ENCODE measurements at places on chromosomes 1 and 21.

DNA sequence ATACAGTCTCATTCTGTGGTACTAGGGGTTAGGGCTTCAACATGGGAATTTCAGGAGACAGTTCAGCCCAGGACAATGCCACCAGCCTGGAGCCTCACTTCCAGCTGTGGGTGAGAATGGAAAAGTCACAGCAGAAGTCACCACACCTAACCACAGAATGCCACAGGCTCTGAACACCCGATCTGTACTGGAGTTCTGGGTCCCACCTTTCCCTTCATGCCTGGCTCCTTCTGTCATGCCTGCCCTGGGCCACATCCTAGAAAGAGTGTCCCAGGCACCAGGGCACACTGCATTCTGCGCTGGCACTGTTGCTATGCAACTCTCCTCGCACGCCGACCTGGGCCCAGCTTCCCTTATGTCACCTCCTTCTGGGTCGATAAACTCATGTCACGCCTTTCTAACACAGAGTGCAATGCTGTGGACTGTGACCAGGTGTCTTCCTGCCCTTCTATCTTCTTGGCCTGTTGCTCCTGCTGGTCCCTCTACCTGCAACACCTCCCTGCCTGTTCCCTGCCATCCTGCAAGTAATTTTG lies 21.2 kb downstream of the RCSD1 start:
- no peak for DNase-seq

GRCh38 chr1:150985179-150985825 lies 3.2 kb downstream of the ANXA9 start:
- DNase-seq, result no peak

DNA sequence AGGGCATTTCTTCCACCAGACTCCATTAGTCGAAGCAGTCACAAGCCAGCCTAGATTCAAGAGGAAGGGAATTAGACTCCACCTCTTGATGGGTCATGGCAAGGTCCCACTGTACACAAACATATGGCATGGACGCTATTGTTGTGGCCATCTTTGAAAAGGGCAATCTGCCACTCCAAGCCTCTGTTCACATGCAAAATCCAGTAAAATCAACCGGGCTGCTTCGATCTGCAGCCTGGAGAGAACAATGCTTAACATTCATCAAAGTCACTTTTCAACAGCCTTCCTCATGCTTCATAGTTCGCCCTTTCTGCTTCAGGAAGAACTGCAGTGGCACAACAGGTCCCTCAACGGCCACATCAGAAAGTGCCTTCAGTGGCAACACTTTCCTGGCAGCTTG lies 28.0 kb upstream of the GJB5 start:
- DNase-seq, result no peak

DNA sequence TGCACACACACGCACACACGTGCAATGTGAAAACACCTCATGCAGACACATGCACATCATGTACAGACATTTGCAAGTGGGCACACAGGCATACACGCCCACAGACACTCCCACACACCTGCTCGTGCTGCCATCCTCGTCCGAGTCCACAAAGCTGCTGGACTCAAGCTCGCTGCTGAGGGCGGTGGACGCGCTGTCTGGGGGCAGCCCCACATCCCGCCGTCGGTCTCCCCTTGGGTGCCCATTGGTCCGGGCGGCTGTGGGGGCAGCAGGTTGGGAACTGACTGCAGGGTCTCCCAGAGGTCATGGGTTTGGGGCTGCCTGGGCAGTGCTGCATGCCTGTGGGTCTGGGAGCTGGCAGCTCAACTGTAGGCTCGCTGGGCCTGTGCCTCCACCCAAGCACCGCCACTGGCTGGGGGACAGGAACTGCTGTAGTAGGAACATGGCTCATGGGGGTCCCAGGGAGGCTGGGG lies 7.6 kb downstream of the DVL1 start:
- DNase-seq, result no peak

DNA sequence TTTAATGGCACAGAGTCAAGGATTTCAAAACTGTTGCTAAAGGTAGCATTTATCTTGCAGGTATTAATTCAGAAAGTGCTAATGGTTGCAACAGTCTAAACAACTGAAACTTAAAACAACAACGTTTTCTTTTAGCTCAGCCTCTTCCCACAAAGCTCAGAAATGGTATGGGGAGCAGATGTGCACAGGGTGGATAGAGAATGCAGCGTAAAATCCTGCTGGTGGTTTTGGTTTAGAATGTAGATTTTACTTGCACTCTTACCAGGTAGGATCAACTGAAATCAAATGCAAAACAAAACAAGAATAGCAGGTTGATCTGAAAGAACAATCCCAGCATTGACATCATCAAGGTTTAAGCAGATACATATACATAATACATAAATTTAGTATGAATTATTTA lies 3.8 kb upstream of the LRRC8C start:
- DNase-seq, result no peak

DNA sequence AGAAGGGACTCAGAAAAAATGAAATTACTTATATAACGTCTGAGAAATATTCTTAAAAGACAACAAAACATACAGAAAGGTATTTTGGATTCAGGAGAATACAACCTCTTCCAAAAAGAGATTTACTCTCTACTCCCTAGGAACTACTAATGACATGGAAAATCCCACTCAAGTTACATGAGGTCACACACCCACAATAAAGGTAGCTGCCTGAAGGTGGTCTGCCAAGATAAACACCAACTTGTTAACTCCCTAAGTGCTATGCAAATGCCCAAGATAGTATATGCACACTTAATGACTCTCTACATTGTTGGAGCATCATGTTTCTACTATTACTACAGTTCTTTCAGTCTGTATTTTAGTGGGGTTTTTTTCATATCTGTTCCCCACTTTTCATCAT lies 26.5 kb downstream of the RERE start:
- DNase-seq, result no peak

DNA sequence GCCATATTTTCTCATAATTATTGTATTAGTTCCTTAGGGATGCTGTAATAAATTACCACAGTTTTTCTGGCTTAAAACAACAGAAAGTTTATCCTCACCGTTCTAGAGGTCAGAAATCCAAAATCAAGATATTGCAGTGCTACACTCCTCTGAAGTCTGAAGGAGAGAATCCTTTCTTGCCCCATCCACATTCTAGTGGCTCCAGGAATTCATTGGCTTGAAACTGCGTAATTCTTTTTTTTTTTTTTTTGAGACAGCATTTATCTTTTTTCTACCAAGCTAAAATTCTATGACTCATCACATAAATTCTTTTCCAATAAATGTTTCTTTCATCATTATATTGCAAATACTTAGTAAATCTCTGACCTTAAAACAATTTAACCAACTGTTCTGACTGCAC lies 451.0 kb upstream of the RGS18 start:
- no peak for DNase-seq

DNA sequence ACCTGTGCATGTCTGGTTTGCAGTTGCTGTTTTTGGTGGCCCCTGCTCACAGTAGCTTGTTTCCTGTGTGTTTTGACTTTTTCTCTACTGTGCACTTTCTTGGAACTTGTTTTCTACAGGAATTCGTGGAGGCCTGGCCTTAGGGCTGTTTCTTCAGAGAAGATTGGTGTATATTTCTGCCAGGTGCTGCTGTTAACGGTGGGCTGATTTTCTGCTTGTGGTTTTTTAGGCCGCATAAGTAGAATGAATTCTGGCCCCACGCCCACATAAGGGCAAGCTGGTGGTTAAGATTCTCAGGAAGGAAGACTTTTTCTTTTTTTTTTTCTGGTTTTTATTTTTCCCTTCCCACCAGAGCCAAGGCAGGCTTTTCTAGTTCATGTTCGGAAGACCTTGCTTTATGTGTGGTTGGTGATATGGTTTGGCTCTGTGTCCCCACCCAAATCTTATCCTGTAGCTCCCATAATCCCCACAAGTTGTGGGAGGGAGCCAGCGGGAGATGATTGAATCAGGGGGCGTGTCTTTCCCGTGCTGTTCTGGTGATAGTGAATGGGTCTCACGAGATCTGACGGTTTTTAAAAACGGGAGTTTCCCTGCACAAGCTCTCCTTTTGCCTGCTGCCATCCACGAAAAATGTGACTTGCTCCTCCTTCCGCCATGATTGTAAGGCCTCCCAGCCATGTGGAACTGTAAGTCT lies 71.5 kb upstream of the DISP3 start:
- DNase-seq, result peak; percentile 39

DNA sequence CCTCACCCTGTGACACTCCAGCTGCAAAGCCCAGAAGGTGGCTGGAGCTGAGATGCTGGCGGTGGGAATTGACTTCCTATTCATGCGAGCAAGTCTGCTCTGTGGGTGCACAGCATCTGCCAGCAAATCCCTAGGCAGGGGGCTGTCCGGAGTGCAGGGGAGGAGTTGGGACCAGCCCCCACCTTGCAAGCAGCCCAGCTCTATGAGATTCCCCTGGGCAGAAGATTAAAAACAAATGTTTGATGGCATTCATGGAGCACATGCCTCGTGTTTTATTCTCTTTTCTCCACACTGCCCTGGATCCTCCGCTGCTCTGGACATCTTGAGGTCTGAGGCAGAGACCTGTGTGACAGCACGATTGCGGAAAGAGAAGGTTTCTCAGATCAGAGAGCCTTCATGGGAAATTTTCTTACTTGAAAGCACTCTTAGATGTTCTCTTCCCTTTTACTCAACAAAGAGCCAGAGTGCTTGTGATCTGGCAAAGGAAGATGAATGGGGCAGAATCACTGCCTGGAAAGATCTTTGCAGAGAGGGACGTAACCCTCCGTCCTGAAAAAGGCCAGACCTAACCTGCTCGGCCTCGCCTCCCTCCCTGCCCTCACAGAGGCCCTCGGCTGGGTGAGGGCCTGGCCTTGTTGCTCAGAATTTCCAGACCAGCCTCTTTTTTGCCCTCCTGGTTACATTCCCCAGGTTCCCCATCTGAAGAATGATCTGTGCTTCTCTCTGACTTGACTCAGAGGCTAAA lies 597.1 kb downstream of the KIF26B start:
- DNase-seq, result no peak

- peak; percentile 61 for DNase-seq
Measured at GRCh38 chr1:29706936-29707335, 470.6 kb downstream of the PTPRU start.

DNA sequence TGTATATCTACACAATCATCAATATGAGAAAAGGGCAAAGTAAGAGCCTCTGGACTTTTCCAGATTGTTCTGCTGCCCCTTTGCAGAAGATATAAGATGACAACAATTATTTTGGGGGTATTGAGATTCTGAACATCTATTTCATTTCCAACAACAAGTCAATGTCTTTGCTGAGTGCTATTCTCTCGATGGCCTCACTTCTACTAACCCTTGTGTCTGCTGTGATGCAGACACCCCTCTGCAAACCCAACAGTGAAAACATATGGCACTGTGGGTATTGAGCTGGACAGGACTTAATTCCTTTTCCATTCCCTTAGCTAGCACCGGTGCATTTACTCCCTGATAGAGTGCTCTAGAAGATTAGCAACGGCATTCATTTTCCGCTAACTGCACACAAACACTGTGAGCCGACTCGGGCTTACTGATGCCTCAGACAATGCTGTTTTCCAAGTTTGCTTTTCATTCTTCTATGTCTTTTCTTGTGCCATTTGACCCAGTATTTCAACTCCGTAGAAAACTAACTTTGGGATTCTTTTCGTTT lies 33.4 kb upstream of the SMYD2 start:
- DNase-seq, result no peak

- DNase-seq, result no peak
Measured at GRCh38 chr1:172727275-172727857, 68.5 kb downstream of the FASLG start.

- no peak for DNase-seq
Measured at GRCh38 chr1:86699186-86699585, 5.2 kb upstream of the SH3GLB1 start.

GRCh38 chr1:15057834-15058233 lies 95.7 kb upstream of the TMEM51 start:
- no peak for DNase-seq

- DNase-seq, result no peak
Measured at GRCh38 chr1:171422511-171422910, 62.8 kb upstream of the PRRC2C start.

DNA sequence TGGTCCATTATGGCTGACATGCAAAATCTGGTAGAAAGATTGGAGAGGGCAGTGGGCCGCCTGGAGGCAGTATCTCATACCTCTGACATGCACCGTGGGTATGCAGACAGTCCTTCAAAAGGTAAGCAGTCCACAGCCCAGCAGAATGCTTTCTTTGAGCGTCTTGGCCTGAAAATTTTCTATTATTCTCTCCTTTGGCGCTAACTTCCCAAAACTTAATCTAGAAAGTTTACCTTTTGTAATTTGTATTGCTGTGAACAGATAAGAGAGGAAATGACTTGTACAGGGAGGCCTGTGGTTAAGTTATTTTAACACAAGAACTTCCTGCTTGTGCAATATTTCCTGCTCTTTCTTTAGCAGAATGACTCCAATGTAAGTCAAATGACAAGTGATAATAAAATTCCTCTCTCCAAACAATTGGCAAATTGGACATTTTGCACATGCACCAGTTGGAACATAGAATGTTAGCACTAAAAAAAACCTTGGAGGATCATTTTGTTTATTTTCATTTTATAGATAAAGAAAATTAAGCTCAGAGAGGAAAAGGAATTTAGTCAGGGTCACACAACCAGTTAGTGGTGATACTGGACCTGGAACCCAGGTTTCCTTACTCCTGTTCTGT lies 18.9 kb downstream of the CAP1 start:
- DNase-seq, result no peak

DNA sequence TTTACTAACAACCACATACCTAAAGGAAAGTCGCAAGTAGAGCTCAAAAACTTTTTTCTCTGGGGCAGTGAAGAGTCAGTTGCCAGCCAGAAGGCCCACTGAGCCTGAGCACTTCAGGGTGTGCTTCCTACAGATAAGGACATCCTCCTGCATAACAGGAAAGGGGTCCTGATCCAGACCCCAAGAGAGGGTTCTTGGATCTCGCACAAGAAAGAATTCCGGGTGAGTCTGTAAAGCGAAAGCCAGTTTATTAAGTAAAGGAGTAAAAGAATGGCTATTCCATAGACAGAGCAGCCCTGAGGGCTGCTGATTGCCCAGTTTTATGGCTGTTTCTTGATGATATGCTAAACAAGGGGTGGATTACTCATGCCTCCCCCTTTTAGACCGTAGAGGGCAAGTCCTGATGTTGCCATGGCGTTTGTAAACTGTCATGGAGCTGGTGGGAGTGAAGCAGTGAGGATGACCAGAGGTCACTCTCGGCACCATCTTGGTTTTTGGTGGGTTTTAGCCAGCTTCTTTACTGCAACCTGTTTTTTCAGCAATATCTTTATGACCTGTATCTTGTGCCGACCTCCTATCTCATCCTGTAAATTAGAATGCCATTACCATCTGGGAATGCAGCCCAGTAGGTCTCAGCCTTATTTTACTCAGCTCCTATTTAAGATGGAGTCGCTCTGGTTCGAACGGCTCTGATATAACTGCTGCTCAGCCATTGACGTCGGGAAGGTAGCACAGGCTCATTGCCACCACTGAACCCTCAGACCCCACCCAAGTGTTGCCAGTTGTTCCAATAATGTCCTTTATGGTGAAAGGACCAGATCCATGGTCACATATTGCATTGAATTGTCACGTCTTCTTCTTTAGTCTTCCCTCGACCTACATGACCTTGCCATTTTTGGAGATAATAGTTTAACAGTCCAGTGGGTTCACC lies 96.6 kb upstream of the ERRFI1 start:
- DNase-seq, result no peak

GRCh38 chr21:37028570-37028969 lies 22.1 kb downstream of the RIPPLY3 start:
- DNase-seq, result no peak

- no peak for DNase-seq
Measured at GRCh38 chr1:111818081-111818480, 62.4 kb downstream of the DDX20 start.

GRCh38 chr1:19737104-19737825 lies 62.5 kb downstream of the TMCO4 start:
- DNase-seq, result no peak

Data from activated CD4-positive, alpha-beta T cell treated with anti-CD3 and anti-CD28 coated beads for 48 hours (primary cell).